DMS153 (cell line): ENCODE measurements at places on chromosomes 12 and 14.
A peak's percentile ranks its signal among the peaks of the same experiment; 100 is the strongest.

GRCh38 chr12:52139579-52140062, 52.2 kb downstream of the KRT80 start:
- DNase-seq: peak; percentile 9

DNA sequence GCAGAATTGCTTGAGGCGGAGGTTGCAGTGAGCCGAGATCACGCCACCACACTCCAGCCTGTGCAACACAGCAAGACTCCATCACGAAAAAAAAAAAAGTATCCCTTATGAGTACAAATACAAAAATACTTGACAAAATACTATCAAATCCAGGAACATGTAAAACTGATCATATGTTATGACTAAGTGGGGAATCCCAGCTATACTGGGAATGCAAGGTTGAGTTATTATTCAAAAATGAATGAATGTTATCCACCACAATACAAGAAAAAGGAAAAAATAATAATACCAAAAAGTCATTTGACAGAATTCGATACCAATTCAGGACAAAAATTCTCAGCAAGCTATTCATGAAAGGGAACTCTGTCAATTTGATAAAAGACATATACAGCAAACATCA, 32.6 kb downstream of the MOK start:
- no peak for DNase-seq

DNA sequence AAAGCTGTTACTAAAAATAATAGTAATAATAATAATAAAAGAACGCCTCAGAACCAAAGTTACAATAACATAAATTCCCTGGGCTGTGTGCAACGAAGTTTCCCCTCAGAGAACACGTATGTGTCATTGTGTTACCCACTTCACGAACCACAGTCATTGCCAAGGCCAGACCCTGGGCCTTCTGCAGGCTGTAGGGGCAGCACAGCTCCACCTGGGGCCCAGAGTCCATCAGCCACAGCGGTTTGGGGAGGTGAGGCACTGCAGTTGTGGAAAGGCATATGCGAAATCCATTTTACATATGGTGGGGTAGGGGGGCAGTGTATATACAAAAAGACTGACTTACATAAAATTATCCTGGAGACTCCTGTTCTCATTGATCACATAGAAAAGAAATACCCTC, 56.1 kb downstream of the ESR2 start:
- no peak for DNase-seq

- peak; percentile 48 for DNase-seq
Observed at GRCh38 chr14:83863042-83863774, 1666.7 kb upstream of the FLRT2 start.

DNA sequence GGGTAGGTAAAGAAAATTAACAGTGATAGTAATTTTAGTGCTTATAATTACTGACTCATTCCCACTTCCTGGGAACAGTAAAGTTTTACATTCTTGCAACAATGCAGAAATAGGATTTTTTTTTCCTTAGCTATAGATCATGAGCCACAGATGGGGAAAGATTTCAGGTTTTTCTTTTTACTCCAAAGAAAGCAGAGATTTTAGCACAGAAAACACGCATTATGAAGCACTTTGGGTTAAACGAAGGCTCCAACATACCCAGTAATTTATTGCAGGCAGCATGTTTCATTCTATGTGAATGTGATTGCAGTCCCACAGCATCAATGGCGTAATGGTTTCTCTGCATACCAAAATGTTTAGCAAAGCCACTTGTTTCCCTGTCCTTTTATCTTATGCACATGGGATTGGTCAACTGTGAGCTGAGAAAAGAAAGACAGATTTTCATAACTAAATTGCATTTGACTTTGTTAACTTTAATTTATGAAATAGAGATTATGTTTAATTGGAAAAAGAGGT, 124.6 kb upstream of the E2F7 start:
- DNase-seq: no peak

- no peak for DNase-seq
Observed at GRCh38 chr14:85487215-85487614, 42.7 kb upstream of the FLRT2 start.

DNA sequence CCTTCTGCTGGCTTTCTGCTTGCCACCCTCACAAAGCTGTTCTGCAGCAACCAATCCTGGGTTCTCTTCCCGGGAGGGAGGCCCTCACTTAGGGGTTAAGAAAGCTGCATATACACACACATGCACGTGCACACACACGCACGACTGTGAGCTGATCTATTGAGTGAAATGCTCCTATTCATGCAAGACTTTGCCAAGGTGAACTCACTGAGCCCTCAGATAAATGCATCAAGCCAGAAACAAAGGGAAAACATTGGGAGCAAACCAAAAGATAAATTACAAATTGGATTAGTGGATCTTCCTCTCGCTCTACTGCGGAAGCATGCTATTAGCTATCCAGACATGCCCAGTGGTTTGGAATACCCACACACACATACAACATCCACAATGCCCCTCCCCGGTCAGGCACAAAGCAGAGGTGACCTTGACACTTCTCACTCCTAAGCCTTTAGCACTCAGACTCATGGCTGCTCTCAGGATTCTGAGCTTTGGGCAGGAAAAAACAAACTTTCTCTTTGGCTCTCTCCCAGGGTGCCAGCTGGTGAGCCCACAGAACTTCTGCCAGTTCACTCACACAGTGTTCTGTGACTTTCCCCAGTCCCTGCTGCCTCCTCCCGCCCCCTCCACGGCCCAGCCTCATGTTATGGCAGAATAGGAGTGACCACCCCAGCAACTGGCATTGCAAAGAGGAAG, 320.0 kb downstream of the DPF3 start:
- no peak for DNase-seq

- no peak for DNase-seq
Observed at GRCh38 chr12:80813820-80814219, 97.1 kb downstream of the MYF5 start.

DNA sequence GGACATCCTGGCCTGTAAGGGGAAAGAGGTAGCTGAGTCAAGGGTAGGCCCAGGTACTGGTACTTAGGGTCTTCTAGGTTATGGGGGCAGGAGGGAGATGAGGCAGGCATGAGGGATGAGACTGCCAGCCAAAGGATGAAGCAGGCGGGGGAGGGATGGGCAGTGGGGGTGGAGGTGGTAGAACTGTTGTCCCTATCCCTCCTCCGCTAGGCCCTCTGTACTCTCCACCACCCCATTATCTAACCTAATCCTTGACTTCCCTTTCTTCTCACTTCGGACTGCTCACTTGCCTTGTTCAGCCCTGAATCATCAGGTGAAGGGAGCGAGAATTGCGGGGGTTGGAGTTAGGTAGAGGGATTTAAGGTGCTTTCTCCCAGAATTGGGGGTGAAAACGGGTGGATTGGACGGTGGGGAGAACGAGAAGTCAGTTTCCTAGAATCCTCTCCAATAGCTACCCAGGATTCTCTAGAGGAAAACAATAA, 562 bp downstream of the PAN2 start:
- DNase-seq: no peak

DNA sequence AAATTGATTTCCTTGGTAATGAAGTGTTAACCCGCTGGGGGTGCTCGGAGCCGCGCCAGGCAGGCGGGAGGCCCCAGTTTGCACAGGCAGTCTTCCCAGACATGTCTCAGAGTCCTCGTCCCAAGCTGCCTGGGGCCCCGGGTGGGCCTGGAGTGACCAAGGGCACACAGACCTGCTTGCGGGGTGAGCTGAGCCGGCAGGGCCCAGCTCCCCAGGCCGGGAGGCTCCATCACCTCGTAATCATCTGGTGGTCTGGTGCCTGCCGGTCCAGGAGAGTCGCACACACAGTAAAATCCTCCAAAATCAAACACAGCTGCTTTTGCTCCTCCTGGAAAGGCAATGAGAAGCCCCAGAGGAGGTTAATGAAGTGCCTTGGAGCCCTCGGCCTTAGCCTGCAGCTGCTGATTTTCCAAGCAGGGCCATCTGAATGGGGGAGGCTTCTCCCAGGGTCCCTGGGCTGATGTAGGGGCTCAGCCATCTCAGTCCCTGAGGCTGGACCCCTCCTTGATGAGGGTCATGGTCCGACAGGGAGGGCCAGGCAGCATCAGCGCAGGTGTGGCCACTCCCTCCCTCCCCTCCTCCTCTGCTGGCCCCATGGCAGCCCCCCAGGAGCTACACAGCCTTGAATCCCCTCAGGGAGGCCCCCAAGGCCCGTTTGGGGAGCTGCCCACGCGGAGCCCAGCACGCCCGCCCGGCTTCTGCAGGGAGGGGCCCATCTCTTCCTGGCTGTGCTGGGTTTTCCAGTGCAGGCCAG, 39.4 kb upstream of the FBRSL1 start:
- no peak for DNase-seq

GRCh38 chr12:50745861-50746260, 18.0 kb upstream of the ATF1 start:
- no peak for DNase-seq

- DNase-seq: no peak
Observed at GRCh38 chr14:103803661-103804060, 43.7 kb downstream of the PPP1R13B start.

GRCh38 chr14:34254031-34254430, 208.0 kb downstream of the SPTSSA start:
- DNase-seq: no peak

DNA sequence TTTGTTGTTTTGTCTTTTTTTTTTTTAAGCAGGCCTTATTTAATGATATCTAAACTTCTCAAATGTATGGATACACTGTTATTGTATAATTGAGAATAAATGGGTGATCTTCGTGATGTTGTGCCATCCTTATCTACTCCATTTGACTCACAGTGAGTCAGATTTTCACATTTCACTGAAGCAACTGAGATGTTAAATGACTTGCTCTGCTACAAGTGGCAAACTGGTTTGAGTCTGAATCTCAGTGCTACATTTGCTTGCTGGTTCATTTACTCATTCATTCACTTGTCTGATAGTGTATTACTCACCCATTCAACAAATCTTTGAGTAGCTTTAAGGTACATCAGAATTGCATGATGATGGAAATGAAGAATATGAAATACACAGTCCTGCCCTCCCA, 2.6 kb downstream of the KIAA0586 start:
- DNase-seq: no peak

DNA sequence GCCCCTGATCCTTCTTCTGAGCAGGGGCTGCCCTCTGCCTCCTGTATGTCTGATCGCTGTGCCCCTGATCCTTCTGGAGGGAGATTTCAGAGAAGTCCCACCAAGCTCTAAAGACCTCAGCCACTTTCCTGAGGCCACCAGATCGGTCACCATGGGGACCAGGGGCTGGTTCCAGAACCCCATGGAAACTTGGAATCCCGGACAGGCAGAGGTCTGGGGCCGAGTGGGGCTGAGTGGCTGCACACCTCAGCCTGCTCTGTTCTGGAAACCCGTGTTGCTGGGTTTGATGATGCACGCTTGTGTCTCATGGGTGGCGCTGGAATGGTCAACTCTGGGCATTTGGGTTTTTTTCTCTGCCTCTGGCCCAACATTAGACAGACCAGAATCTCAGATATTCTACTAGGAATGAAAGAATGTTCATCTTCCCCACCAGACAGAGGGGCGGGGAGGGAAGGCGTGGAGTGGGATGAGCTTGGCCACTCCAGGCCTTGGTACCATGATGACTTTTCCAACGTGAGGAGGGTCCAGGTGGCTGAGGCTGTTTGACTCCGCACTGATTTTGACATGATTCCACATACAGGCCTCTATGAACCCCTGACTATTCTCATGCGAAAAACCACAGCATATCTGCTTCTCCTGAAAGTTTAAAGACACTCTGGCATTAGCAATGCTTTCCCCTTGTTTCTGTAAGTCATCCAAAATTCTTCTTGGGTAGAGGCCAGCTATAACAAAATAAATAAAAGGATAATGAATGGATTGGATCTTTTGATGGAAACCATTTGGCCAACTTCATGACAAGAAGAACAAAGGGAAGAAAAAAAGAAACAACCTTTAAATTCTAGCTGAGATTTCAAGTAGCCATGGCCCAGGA, 114.5 kb downstream of the ADGRD1 start:
- DNase-seq: no peak

- DNase-seq: no peak
Observed at GRCh38 chr12:93243689-93244513, 133.8 kb upstream of the NUDT4 start.

DNA sequence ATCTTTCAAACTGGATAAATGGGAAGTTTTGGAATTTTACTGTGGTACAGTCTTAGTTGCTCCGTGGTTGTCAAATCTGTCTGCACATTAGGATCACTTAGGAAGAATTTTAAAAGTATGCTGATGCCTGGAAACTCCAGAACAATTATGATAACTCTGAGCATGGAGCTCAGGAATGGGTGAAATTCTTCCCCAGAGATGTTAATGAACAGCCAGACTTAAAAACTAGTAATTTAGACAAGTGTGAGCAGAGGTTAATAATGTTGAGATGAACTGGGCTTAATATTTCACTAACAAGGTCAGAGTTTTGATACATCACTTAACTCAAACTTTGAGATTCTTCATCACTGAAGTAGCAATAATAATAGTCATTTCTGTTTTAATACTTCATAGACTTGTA, 94.5 kb downstream of the NTS start:
- DNase-seq: no peak

GRCh38 chr12:11565752-11566151, 83.7 kb upstream of the ETV6 start:
- no peak for DNase-seq

GRCh38 chr14:82710267-82710841, 1176.7 kb upstream of the SEL1L start:
- DNase-seq: no peak

GRCh38 chr14:69312608-69313007, 52.6 kb downstream of the GALNT16 start:
- DNase-seq: no peak

GRCh38 chr12:44377443-44378187, 498.5 kb downstream of the NELL2 start:
- DNase-seq: peak; percentile 87

GRCh38 chr12:98908866-98909265, 263.8 kb downstream of the APAF1 start:
- DNase-seq: no peak

DNA sequence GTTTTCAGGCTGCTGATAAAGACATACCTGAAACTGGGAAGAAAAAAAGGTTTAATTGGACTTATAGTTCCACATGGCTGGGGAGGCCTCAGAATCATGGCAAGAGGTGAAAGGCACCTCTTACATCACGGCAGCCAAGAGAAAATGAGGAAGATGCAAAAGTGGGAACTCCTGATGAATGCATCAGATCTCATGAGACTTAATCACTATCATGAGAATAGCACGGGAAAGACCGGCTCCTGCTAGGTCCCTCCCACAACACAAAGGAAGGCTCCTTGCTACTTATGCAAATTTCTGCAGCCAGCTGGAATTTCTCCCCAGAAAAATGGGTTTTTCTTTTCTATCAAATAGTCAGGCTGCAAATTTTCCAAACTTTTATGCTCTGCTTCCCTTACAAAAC, 174.1 kb upstream of the RMST start:
- DNase-seq: no peak

GRCh38 chr12:66688846-66689439, 10.1 kb upstream of the GRIP1 start:
- peak; percentile 67 for DNase-seq

DNA sequence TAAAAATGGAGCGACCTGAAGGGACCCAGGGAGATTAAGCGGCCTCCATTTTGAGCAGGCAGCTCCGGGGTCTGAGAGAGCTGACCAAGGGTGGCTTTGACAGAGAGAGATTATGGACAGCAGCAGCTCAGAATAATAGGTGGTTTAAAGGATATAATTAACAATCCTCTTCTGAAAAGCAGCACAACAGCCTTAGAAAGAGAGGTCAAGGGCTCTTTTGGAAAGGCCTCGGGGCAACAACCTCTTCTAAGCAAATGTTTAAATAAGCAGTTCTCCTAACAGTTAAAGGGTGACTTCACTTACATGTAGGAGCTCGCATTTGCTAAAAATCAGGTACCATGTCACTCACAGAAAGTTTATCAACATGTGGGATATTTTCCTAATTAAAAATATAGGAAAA, 87.2 kb upstream of the FRMD6 start:
- peak; percentile 22 for DNase-seq
